ENCODE measurements at places on chromosomes 7 and 10. TPM values are rescaled to one million over a fixed set of nuclear protein-coding genes. Genes with fewer than 3 reads are reported as not detected.

DNA sequence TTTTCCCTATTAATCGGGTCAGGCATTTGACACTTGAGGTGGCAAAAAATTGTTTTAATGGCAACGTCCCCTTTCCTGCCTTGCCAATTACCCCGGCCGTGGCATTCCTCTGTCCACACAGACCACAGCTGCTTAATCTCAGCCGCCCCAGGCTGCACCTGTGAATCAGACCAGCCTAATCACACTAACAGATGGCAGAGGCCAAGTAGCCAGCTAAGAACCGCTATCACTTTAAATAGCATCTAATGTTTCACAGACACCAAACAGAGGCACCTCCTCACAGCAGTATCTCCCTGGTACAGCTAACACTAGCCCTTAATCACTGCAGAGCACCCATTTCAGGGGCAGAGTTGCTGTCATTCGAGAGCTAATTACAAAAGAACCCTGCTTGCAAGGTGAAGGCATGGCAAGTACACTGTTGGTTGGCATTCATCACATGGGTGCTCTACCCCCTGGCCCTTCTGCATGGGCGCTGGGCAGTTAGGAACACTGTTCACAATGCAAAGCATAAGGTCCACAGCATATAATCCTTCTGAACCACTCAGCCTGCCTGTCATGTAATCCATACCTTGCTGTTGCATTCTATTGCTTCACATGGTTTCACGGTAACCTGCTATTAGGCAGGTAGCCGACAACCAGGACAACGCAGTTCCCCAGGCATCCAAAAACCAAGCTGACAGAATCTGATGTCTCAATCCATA, 38.8 kb downstream of the FGFR2 start:
- no peak for DNase-seq

DNA sequence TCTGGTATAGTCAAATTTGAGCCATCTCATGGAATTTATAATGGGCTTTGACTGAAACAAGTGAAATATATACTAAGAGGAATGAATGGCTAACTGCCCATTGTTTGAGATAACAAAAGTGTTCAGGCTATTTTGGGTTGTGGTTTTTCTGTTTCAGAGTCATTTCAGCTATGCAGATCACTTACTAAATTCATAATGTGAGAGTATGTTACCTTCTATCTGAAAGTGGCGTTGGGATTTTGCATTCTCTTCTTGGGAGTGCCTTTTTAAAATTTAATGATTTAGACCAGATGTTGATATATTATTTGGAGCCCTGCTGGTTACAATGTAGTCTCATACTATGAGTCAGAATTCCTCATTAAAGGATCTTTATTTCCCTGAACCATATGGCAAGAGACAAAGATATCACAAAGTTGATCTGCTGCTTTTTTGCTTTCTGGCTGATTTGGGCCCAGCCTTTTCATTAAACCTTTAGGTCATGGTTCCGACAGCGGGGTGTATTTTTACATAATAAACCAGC, 10.4 kb downstream of the VCL start:
- DNase-seq = no peak

NCF1 gene
- not detected for total RNA-seq

TUBAL3 gene
- total RNA-seq = not detected

SLC29A3 gene
- 0.78 TPM for total RNA-seq
